ENCODE measurements at places on chromosomes 3 and 15. TPM values are rescaled to one million over a fixed set of nuclear protein-coding genes. Genes with fewer than 3 reads are reported as not detected.

DNA sequence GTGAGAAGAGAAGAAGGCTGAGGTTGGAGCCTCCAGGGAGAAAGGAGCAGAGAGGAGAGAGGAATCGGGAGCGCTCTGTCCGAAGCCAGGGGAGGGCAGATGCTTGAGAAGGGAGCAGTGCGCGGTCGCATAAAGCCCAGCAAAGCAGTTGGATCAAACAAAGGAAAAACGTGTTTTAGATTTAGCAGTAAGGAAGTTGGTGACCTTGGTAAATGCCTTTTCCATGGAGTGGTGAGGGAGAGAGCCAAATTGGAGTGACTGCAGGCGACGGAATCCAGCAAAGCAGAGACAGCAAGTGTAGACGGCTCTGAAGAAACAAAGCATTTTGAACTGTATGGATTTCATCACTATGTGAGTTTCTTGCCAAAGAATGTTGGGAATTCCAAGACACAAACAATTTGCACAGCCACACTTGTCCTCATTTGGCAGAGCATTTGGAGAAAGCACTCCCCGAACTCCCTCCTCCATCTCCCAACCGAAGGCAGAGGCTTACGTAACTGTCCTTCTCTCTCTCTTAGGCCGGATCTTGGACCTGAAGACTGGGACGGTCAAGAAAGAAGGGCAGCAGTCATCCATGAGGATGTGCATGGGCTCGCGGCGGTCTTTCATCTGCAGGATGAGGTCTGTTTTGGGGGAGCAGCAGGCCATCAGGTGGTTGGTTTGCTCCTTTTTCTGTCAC, 103.6 kb downstream of the ARNT2 start:
- DNase-seq, result no peak

- no peak for DNase-seq
Measured at GRCh38 chr15:63057468-63058345, 15.2 kb downstream of the TPM1 start.

MBD4 gene
- total RNA-seq, result 38.9 TPM

- peak; percentile 78 for DNase-seq
Measured at GRCh38 chr15:55221090-55222011, 24.6 kb upstream of the RSL24D1 start.

DNA sequence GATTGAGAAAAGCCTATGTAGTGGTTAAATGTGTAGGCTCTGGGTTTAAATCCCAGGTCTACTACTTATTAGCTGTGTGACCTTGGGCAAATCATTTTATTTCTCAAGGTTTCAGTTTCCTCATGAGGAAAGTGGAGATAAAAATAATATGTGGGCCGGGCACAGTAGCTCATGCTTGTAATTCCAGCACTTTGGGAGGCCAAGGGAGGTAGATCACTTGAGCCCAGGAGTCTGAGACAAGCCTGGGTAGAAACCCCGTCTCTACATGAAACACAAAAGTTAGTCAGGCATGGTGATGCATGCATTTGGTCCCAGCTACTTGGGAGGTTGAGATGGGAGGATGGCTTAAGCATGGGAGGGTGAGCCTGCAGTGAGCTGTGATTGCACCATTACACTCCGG, 8.4 kb downstream of the SEMA5B start:
- no peak for DNase-seq

GRCh38 chr3:77042882-77043281, 3.0 kb downstream of the ROBO2 start:
- DNase-seq, result no peak

DNA sequence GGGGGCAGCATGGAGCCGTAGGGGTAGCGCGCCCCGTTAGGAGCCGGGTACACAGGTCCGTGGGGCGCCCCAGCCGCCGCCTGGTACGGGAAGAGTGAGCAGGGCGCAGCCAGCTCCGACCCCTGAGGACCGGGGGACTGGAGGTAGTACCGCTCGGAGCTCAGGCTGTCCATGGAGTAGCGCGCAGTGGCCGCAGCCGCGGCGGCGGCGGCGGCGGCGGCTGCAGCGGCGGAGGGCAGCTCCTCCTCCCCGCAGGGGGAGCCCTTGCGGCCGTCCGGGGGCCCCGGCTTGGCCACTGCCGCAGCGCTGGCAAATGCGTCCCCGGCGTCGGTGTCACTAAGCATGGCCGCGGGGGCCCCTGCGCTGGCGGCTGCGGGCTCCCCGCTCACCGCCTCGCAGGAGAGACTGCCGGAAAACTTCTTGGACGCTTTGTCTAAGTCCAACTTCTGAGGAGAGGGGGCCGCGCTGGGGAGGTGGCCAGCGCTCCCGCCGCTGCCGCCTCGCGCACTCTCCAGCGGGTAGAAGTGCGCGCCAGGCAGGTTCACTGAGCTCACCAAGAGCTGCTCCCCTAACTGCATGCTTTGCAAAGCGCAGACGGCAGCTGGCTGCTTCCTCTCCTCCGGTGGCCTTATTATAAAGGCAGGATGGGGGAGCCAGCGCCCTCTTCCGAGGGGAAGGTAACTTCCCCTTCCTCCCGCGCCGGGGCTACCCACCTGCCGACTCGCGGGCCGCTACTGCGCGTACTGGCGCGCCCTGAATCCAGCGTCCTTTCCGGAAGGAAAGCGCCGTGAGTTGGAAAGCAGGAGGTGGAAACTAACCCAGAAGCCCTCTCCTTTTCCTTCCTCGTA, at the start of gene EOMES:
Gene EOMES (minus strand): TSS at position 607 of the 848 bp plus-strand sequence. CDS start 29 bp downstream, at position 578.
- peak; percentile 82 for DNase-seq

GRCh38 chr15:94743668-94744067, 512.3 kb downstream of the MCTP2 start:
- DNase-seq, result no peak

IQCF5 gene
- not detected for total RNA-seq

DNA sequence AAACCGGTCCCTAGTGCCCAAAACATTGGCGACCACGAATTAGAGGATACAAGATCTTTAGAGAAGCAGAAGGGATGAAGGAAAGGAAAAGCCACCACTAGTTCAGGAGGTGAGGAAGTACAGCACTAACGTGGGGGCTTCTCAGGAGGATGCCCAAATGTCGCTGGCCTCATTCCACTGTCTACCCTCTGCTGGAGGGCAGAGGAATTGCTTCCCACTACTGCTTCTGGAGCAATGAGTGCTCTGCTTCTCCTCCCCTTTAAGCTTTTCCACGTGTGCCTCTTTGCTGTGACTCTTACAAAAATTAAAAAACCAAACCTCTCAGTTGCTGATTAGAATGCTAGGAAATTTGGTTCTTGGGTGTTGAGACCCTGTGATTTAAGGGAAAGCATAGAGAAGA, 281.3 kb downstream of the CLSTN2 start:
- peak; percentile 6 for DNase-seq

GALNT15 gene
- total RNA-seq, result not detected

- no peak for DNase-seq
Measured at GRCh38 chr15:26632500-26632899, 140.4 kb downstream of the GABRB3 start.

DNA sequence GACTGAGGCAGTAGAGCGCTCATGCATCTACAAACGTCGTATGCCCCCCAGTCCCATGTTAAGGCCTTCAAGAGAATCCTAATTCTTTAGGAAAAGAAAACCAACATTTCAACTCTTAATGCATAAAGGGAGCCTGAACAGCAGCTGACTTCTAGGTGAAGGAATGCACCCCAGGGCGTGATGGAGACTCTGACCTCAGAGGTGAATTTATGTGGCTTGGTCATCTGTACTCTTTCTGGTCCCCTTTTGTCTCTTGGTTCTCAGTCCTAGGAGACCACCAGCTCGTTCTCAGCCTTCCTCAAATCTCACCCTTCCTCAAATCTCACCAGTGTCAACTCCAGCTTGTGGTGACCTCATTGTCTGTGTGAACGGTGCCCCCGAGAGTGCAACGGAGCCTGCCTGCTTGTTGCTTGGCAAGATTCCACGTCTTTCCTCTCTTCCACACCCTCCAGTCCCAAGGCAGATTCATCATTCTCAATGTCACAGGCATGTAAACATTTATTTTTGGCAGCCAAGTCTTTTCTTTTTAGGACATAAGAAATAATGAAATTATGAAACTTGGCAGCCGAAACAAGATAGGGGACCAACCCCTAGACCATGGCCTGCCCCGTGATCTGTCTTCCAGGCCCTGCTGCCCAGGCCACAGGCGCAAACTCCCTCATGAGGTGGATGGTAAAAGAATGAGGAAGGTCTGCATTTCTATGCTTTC, 166.2 kb downstream of the ADAMTS17 start:
- no peak for DNase-seq

IMP3 gene
- 101 TPM for total RNA-seq

GRCh38 chr3:167844528-167844927, 109.0 kb downstream of the SERPINI1 start:
- DNase-seq, result no peak

- DNase-seq, result no peak
Measured at GRCh38 chr15:28960979-28961378, 75.2 kb downstream of the APBA2 start.

NLGN1 gene
- total RNA-seq, result not detected

GRCh38 chr3:46365041-46365440, 5.7 kb upstream of the CCR5 start:
- no peak for DNase-seq

MAPKAPK3 gene
- 205 TPM for total RNA-seq

Data from activated CD8-positive, alpha-beta T cell treated with anti-CD3 and anti-CD28 coated beads for 36 hours (primary cell).